ENCODE measurements at places on chromosomes 2 and 18.
A peak's percentile ranks its signal among the peaks of the same experiment; 100 is the strongest.

- DNase-seq, result no peak
These were observed 44.3 kb downstream of the LMAN2L start for GRCh38 chr2:96695602-96696001.

GRCh38 chr2:19866771-19867170, 35.0 kb downstream of the TTC32 start:
- DNase-seq, result peak; percentile 46

DNA sequence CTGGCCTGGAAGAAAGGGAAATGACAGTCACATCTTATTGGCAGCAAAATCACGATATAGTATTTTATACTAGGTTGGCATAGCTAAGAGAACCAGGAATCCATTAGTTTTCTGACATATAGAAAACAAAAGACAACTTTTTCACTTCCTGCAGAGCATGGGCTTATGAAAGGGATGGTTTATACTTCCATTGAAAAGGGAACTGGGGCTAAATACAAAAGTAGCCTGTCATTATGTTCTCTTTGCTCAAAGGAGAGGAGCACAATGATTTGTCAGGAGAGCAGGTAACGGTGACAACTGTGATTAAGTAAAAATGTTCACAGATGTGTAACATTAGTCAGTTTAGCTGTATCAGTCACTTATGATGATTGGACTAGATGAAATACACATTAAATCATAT, 46.4 kb downstream of the SLC25A12 start:
- DNase-seq, result no peak

GRCh38 chr2:153388246-153388645, 90.3 kb downstream of the RPRM start:
- DNase-seq, result no peak

GRCh38 chr18:58449464-58449863, 179.4 kb downstream of the ALPK2 start:
- DNase-seq, result no peak

DNA sequence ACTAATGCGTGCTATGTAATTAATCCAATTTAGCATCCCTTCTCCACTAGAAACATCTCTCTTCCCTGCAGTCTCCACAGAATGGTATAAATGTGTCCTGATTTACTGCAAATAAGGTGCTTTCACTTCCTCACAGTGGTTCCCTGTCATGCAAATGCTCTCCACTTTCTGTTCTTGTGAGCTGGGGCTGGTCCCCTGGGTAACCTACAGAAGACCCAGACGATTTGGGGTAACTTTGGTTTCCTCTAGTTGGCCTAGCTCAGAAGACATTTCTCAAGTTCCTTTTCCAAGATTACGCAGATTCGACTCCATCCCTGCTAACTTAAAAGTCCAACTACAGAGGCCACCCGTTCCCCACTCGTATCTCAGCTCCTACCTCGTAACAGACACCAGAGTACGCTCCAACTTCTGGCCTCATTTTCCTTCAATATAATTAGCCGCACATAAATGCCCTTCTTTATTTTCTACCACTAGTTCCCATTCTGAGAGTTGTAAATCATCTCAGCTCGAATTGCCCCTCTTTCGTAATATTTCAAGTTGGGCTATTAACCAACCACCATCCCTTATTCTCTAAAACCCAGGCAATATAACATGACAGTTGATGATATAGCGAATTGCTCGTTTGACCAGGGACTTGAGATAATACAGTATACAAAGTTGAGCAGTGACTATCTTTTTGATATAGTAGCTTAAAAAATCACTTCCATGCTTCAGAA, 28.8 kb upstream of the NEDD4L start:
- peak; percentile 47 for DNase-seq

GRCh38 chr2:100266126-100266525, 56.2 kb downstream of the LONRF2 start:
- DNase-seq, result no peak

DNA sequence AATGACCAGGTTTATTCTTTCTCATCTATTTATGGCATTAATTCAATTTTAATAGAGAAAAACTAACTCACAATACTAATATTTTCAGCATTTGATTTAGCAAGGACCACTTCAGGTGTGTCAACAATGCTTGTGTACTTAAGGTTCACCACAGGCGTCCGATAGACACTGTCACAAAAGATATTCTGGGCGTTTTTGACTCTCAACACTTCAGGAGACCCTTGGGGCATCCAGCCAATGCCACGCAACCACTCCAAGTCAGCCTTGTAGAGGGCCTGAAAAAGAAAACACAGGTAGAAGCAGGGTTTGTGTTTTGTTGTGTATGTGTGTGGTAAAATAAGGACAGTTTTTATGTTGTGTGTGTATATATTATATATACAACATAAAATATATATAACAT, 158.2 kb downstream of the NEB start:
- no peak for DNase-seq

DNA sequence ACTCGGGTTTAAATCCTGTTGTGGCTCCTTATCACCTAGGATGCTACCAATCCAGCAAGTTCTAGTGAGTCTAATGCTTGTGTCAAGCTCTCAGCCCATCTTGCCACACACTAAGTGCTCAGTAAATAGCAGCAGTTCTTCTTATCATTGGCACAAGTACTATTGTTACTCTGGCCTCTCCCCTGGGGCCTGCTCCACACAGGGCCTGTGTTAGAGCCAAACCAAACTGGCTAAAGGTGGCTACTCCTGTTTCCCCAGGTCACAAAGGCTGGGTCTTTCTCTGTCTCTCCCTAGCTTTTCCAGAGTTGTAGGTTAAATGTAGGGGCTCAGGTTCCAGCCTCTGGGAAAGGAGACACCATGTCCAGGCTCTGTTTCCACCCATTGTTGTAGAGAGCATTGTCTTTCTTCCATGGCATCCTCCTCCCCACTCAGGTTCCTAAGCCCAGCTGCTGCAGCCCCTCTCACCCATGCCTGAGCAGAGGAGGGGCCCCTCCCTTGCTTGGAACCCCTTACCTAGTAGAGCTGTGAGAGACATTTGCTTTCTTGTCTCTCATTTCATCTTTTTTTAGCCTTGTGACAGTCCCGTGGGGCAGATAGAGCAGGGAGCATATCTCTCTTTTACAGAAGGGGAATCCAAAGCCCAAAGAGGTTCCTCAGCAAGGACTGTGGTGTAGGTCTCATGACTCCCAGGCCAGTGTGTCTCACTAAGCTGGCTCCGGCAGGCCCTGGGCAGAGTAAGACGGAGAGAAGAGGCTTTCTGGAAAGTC, 56.4 kb upstream of the OTOF start:
- no peak for DNase-seq

DNA sequence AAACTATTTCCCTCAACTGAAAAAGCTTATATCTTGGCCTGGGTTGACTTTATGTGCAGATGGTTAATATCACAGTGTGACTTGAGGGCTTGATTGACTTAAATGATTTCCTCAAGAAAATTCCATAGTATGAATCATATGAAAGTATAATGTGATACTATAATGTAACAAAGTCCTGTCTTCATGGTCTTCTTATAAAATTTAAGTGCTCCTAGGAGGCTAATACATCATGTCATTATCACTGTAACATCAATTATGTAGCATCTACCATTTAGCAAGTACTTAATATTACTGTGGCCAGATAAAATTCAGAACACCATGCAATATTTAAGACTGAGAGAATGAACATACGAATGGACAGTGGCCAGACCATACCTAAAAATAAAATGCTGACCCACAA, 276.1 kb downstream of the RIT2 start:
- no peak for DNase-seq

DNA sequence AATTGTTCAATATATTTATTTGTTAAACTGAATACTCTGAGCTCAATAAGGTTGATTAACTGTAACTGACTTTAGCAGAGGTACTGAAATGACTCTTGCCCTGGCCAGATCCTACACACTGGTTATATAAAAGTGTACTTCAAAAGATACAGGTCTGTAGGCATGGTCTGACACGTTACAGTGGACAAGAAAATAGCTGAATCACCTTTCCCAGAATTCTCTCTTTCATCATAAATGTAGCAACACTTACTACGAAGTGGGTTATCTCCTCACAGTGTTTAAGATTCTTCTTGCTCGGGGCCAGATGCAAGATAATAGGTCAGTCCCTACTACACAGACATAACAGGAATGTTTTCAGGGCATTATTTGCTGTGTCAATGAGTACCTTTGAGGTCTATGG, 107.0 kb upstream of the ZC3H15 start:
- no peak for DNase-seq

GRCh38 chr2:29487967-29488555, 372.8 kb downstream of the CLIP4 start:
- no peak for DNase-seq

- DNase-seq, result no peak
These were observed 31.0 kb downstream of the VIT start for GRCh38 chr2:36727550-36727949.

DNA sequence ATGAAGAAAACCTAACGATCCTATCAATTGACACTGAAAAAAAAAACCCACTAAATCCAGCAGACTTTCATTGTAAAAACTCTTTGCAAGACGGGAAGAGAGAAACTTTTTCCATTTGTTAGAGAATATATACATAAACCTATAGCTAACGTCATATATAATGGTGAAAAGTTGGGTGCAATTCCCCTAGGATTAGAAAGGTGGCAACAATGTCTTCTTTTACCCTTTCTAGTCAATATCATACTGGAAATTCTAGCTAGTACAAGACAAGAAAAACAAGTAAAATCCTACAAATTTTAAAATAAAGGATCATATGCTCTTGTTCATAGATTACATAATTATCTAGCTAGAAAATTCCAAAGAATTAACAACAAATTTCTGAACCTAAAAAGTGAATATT, 1596.5 kb upstream of the LRRTM1 start:
- no peak for DNase-seq

DNA sequence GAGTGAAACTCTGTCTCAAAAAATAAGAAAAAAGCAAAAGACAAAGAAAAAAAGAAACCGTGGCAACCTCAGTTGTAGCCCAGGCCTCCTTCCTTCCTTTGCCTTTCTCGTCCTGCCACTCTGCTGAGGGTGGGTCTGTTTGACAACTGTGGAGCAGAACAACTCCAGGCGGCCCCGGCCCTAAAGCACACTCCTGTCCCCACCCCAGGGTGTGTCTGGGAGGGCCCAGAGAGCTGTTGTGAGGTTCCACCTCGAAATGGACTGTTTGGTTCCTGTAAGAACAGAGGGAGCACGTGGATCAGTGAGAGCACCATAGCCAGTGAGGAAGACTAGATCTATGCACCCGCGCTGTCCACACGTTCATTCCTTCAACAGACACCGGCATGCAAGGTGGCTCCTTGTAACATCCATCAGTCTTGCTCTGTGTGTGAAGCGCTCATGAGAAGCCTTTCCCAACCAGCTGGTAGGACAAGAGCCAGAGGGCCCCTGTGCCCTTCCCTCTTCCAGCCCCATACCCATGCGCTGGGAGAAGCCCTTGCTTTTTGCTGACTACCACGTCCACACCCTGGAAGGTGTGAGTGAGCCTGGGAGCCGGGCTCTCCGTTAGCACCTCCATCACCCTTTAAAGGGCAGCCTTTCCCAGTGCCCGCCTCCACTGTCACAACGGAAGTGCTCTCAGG, 61.6 kb downstream of the SOWAHC start:
- DNase-seq, result no peak

DNA sequence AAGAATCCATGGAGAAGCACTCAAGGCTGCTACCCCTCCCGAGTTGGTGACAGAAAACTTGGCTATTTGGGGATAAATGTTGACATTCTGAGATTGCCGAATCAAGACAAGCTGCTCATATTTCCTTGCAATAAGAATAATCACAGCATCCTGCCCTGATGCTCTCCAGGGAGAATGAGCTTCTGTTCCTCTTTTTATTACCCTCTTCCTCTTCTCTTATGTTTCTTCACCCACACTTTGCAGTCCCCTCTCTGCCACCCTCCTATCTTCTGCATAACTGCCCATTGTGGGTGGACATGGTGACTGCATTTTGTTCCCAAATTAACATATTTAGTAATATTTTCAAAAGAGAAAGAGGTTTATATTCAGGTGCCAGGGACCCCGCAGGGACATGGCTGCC, 11.9 kb upstream of the MSGN1 start:
- peak; percentile 80 for DNase-seq

GRCh38 chr2:95323347-95324155, 26.4 kb downstream of the KCNIP3 start:
- DNase-seq, result no peak

DNA sequence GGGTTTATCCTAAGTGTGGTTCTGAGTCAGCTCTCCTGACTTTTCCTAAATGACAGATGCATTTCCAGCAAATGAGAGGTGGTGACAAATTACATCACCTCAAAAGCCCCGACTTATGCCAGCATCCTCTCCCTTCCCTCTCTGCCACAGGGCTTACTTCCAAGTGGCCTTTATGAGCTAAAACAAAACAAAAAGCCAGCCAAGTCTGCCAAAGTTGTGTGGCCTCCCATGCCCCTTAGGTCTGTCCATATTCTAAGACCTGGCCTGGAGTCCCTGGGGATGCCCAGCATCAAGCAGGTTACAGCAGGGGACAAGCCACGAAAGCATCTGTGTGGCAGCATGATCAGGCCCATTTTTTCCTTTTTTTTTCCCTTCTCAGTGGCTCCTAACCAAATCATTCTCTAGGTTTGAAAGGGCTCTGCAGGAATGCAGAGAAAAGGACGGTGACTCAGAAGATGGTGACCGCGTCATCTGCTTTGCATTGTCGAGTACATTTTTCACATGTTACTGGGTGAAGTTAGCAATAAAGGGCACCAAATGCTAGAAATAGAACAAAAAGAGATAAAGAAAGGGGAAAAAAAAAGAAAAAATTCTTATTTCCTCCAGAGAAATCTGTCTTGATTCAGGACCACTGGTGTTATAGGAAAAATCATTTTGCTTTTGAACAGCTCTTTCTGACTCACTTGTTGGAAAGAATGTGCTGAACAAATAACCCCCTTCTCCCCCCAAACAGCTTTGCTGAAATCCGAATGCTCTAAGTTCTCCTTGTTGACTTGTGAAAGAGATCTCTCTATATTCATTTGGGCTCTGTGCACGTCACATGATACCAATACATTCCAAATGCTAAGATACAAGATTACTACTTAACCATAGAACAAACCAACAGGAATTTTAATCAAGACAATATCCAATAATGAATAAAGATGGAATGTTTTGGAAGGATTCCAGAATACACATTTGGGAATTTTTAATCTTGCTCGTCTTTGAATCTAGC, 178.7 kb downstream of the EN1 start:
- no peak for DNase-seq

DNA sequence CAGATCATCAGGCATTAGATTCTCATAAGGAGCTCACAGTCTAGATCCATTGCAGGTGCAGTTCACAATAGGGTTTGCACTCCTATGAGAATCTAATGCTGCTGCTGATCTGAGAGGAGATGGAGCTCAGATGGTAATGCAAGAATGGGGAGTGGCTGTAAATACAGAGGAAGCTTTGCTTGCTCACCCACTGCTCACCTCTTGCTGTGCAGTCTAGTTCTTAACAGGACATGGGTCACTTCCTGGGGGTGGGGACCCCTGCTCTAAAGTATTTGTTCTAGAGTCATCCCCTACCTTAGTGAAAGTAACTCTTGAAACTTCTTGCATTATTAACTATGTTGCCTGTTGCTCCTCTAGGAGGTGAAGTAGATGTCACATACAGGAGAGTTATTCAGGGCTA, 171.3 kb upstream of the PARD3B start:
- no peak for DNase-seq

Data from suppressor macrophage (primary cell).